Stimulated activated CD8-positive, alpha-beta memory T cell treated with anti-CD3 and anti-CD28 coated beads, Interleukin-4, amount 100 ng/mL, for 24 hours (primary cell): ENCODE measurements at places on chromosomes 5 and 9.

DNA sequence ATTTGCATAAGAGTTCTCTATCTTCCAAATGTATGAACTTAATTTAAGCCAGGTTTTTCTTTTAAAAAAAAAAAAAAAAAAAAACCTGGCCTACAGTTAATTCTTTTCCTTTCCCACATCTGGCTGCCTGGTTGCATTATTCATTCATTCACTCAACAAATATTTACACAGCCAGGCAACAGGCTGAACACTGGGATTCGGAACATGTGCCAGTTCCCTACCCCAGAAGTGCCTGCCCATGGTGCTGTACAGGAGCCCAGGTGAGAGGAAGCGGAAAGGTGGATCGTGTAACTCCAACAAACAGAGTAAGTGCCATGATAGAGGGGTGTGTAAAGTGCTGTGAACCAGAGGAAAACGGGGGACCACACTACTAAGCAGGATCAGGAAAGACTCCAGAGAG, 93.6 kb downstream of the CDK5RAP2 start:
- no peak for DNase-seq

GRCh38 chr5:148374690-148375360, 8.9 kb upstream of the FBXO38 start:
- no peak for DNase-seq

DNA sequence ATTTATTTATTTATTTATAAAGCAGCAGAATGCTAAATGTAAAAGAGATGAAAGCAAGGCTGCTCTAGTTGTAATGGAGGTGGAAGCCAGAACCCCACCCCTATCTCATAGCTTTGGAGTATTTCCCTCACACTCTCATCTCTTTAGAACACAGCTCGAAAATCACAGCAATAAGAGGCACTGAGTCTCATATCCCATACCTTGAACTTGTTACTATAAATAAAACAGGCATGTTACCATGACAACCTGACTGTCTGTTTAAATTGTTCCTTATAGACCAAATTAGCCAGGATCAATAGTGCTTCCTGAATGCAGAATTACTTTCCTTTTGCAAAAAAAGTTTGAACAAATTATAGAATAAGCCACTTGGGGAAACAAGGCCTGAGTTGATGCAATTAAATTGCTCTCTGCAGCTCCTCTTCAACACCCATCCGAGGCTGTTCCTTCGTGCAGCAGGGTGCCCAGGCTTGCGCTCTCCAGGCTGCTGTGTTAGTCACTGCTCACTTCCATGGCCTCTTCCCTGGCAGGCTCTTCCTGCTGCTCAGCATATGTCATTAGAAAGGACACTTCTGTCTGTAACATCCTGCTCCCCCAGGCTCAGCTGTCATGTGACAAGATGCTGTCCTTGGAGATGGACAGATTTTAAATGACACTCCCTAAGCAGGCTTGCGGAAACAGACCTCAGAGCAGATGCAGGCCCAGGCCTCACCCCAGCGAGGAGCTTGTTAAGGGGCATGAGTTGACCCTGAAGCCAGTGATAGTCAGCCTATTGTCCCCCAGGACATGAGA, 120.2 kb downstream of the CARTPT start:
- no peak for DNase-seq

DNA sequence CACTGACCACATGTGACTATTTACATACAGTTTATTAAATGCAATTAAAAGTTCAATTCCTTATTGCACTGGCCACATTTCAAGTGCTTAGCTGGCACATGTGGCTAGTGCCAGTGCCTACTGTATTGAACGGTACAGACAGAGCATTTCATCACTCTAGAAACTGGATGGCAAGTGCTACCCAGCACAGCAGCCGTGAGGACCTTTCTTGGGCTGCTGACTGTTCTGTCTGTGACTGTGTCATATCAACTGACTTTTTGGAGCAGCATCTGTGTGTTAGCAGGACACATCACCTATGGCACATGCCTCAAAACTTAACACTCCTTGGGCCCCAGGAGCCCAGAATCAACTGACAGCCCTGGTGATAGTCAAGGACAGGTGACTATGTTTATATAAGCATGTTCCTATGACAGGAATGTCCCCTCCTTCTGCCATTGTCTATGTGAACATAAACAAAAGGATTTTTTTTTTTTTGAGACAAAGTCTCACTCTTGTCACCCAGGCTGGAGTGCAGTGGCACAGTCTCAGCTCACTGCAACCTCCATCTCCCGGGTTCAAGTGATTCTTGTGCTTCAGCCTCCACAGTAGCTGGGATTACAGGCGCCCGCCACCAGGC, 8.9 kb downstream of the IRF1 start:
- DNase-seq = no peak

DNA sequence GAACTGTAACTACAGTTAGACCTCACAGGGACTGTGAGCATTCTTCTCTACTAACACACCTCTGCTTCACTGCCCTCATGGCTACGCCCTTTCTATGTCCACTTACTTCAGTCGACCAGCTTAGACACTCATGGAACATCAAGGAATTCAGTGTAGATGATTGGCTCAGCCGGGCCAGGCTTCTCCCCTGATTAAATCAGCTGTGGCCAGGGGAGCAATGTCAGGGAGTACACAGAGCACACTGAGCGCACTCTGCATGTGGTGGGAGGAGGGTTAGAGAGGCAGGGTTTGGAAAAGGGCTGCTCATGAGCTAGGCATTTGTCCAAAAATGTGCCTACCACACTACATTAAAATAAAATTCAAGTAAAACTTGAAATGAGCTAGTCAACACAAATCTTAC, 400.5 kb downstream of the ARRDC3 start:
- DNase-seq = no peak

DNA sequence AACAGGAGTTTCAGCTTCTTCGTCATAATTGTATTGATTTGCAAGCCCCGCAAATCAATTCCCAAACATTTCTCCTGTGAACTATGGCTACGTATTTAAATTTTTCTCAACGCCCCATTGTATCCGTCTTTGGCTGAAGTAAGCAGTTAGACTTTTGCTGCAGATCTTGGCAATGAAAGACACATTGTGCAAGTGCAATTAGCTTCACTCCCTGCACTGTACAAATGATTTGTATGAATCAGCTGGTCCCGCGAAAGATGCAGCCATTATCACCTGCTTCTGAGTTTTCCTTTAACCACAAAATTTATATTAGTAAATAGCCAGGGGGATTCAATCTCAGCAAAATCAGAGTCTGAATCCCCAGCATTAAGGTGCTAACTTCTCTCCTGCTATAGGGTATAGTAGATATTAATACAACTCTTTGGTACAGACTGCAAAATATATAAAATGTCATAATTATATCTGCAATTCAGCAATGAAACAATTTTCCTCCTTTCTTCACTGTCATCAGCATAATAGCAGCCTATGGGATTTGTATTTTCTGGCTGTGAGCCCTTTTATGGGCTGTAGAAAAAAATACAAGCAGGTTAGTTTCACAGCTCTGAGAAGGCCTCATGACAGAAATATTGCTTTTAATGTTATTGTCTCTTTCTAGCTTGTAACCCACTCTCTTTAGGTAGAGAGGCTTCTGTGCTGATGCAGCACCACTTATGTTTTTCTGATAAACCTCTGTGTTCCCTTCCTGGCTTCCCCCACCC, 68.4 kb upstream of the SMARCA2 start:
- no peak for DNase-seq

GRCh38 chr5:145960848-145961600, 24.6 kb downstream of the SH3RF2 start:
- no peak for DNase-seq
